ENCODE measurements at places on chromosomes 5 and 9.

DNA sequence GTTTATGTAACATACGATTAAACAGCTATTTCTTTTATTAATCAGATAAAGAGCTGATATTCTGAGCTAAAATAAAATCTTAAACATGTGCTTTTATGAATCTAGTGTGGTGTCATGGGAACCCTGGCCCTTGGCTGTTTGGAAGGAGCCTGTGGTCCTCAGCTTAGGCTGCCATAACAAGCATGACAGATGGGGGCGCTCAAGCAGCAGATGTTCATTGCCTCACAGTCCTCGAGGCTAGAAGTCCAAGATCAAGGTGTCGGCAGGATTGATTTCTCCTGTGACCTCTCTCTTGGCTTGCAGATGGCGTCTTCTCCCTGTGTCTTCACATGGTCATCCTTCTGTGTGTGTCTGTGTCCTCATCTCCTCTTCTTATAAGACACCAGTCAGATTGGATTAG is 448.2 kb downstream of the GADD45G start:
- DNase-seq, result no peak

DNA sequence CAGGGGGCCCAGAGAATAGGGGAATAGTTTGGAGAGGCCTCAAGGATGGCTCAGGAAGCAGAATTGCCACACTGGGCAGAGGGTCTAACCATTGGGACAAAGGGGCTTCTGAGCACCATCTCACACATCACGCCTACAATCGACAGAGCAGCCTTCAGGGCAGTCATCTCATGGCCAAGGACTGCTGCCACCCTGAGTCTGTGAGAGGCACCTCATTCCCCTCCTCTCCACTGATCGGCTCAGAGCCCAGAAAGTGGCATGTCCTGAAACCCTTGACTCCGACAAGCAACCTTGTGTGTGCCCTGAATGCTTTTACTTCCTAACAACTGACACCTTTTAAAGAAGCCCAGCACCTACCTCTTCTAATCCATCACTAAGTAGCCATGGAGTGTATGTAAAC is 128.9 kb upstream of the PTPN3 start:
- no peak for DNase-seq

DNA sequence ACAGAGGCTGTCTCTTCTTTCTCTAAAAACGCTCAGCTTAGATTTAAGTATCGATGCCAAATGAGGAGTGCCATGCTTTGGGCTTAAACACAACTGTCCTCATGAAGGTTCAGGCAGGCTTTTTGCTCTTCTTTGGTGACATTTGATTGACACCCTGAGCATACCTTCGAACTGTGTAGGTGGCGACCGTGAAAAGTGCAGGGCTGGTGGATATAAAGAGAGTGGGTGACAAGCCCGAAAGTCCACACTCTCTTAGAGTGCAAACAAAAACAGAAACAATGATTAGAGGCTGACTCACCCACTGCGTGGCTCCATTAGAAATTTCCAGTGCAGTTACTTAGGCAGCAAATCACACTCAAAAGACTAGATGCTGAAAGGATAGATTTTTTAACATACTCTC is 141.7 kb downstream of the SYK start:
- no peak for DNase-seq

DNA sequence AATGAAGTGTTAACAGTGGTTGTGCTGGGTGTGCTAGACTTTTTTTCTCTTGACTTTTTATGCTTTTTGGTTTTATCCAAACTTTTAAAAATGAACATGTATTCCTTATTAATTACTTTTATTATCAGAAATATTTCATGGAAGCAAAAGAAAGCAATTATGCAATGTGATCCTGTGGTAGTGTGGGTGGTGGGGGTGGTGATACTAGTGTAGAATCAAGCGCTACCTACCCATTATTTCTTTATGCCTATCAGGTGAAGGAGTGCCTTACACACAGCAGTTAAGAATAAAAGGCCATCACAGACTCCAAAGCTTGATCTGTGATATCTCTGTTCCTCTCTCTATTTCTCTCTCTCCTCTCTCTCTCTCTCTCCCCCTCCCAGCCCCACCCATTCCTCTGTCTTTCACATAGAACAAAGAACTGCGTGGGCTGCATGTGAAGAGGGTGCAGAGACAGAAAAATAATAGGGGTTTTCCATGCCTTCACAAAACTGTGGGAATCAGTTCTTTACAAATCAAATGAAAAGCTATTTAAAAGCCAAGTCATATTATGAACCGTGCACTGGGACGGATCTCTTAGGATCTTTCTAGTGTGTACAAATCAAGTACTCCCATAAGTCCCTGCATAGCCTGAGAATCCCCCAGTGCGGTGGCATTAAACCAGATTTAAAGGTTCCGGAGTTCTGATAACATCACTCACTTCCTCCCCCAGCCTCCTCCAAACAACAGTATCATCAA is 351.2 kb downstream of the RAB3C start:
- no peak for DNase-seq

DNA sequence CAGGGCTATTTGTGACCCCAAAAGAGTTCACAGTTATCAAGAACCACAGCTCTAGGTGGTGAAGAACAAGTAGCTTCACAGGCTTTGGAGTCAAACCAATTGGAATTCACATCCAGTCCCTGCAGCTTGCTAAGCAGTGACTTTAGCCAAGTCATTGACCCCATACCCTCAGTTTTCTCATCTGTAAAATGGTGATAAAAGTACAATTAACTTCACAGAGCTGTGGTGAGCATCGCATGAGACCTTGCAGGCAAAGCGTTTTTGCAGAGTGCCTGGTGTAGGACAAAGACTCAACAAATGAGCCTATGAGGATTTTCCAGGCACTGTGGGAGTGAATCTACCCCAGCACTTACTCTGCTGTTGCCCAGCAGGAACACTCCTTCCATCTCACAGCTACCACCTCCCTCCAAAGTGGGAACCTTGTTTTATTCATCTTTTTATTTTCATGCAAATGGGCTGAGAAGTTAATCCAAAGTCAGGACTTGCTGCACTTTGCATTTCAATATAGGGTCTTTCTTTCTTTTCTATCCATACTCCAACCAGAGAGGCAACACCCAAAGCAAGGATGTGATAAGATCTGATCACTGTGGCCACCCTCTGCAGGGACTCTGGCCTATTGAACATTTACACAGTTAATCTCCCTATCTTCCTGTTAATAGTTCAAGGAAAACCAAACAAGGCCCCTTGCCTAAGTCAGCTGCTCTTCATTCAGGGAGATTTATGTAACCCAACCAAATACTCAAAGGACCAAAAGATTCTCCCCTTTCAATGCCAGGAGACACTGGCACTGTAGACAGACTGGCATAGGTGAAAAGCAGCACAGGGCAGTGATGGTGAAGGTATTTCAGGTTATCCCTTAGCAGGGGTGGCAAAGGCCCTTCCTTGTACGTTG is 41.9 kb downstream of the ABCA1 start:
- DNase-seq, result no peak

- DNase-seq, result no peak
Observed at GRCh38 chr9:30995956-30996738, 1388.3 kb upstream of the ACO1 start.

DNA sequence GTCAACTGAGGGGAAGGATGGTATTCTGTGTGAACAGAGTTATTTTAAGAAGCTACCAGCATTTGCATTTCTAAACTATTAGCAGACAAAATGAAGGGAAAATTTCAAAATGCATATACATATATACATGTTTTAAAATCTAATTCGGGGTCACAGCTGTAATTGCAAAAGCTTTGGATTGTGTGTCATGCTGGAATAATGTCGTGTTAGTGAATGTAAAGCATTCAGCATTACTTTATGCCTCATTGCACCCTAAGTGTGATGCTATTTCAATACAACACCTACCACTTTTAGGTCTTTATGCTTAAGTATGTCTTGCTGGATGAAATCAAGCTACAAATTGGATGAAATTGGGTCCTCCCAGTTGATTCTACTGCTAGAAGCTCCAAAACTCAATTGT is 687.6 kb upstream of the MEF2C start:
- DNase-seq, result no peak

DNA sequence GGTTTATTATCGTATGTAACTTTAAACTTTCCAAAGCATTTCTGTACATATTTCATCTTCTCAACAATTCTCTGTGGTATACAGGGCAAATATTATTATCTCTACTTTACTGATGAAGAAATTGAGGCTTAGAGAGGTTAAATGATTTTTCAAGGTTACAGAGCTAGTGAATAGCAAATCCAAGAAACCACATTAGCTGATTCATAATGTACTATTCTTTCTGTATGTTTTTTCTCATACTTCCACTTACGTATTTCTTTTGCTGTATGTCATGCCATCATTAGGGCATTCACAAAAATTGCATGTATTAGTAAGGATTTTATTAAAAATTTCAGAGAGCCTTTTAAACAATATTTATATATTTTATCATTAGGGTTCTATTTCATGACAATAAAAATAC is 372.4 kb upstream of the DMAC1 start:
- no peak for DNase-seq

DNA sequence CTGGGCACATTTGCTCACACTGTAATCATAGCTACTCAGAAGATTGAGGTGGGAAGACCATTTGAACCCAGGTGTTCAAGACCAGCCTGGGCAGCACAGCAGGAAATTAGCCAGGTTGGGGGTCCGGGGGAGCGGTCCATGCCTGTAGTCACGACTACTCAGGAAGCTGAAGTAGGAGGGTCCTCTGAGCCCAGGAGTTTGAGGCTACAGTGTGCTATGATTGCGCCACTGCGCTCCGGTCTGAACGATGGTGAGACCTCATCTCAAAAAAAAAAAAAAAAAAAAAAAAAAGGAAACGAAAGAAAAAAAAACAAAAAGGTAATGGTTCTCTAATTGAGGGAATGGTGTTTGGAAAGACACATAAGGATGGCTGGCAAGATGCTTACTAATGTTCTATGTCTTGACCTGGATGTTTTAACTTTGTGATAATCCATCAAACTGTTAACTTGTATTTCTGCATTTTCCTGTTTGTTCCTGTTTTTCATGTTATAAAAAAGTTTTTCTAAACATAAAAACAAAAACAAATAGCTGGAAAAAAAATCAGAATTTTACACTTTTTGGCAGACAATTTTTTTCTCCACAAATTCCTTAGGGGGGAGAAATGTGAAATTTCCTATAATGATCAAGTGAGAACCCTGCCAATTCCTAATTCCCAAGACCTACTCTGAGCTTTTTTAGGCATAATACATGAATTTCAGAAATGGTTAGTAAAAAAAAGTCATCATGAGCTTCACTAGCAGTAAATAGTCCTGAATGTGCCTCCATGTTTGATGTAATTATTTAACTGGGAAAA is 96.9 kb downstream of the DENND1A start:
- no peak for DNase-seq

GRCh38 chr5:99815-100214 is 7.8 kb downstream of the PLEKHG4B start:
- no peak for DNase-seq

- no peak for DNase-seq
Observed at GRCh38 chr9:88528080-88528790, 6.7 kb upstream of the NXNL2 start.

DNA sequence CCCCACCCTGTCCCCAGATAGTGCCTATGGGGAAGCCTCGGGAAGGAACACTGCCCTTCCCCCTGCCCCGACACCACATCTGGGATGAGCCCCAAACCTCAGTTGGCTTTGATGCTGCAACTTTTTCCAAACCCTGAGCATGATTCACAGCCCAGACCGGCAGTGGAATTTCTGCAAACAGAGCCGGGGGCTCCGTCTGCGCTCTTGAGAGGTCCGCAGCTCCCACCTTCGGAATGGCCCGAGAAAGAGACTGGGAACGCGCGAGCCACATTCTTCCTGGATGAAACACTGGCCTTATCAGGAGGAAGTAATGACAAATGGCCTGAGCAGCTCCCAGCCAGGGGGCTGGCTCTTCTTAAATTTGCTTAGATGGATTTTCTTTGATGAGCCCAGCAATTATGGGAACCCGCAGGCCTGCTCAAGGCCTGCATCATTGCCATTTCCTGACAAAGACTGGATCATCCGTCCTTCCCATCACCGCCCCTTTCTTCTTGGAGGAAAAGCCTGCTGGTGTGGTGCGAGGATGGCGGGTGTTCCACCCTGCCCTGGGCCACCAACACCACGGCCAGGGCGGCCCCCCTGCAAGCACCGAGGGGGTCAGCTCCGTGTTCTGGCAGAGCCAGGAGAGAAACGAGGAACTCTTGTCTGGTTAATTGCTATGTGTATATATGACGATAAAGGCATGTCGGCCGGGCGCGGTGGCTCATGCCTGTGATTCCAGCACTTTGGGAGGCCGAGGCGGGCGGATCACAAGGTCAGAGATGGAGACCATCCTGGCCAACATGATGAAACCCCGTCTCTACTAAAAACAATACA is 38.8 kb upstream of the COL5A1 start:
- no peak for DNase-seq

DNA sequence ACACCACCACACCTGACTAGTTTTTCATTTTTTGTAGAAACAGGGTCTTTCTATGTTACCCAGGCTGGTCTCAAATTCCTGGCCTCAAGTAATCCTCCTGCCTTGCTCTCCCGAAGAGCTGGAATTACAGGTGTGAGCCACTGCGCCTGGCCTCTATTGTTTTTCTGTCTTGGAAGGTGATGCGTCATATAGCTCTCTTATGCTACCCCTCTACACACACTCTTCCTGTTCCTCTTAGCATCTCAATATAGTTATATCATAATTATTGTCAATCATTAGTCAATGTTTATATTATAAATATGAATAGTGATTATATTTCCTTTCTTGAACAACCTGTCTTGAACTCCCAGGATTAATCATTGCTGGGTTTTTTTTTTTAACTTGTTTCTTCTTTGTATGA is 7.3 kb downstream of the PKD2L2 start:
- DNase-seq, result no peak

- DNase-seq, result no peak
Observed at GRCh38 chr5:55039843-55040242, 15.8 kb downstream of the GZMK start.

GRCh38 chr5:89401659-89402058 is 518.7 kb upstream of the MEF2C start:
- DNase-seq, result no peak

DNA sequence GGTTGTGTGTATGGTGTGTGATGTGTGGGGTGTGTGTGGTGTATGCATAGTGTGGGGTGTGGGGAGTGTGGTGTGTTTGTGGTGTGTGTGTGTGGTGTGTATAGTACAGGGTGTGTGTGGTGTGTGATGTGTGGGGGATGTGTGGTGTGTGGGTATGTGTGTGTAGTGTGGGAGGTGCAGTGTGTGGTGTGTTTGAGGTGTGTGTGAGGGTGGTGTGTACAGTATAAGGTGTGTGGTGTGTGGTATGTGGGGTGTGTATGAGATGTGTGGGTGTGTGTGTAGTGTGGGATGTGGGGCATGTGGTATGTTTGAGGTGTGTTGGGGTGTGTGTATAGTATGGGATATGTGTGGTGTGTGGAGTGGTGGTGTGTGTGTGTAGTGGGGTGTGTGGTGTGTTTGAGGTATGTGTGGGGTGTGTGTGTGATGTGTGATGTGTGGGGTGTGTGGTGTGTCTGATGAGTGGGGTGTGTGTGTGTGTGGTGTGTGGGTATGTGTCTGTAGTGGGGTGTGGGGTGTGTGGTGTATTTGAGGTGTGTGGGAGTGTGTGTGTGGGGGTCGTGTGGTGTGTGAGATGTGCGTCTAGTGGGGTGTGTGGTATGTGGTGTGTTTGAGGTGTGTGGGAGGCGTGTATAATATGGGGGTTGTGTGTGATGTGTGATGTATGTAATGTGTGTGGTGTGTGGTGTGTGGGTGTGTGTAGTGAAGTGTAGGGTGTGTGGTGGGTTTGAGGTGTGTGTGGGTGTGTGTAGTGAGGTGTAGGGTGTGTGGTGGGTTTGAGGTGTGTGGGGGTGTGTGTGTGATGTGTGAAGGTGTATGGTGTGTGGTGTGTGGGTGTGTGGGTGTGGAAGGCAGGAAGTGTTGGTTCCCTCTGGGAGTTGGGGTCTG is 8.6 kb downstream of the ECSCR start:
- no peak for DNase-seq

Data from NCI-H1417 treated with DMSO at 0.1 percent for 48 hours (cell line).